Thymus (tissue), 14 donors: ENCODE measurements at places on chromosomes 6 and 20.

GRCh38 chr6:17556014-17556413 lies 44.1 kb upstream of the FAM8A1 start:
- DNase-seq, result no peak

GRCh38 chr20:1636621-1637020 lies 16.8 kb upstream of the SIRPB1 start:
- no peak for DNase-seq

GRCh38 chr6:122845916-122846612 lies 57.0 kb downstream of the SMPDL3A start:
- DNase-seq, result no peak

- DNase-seq, result no peak
Observed at GRCh38 chr6:37742401-37742760, 44.7 kb upstream of the MDGA1 start.

DNA sequence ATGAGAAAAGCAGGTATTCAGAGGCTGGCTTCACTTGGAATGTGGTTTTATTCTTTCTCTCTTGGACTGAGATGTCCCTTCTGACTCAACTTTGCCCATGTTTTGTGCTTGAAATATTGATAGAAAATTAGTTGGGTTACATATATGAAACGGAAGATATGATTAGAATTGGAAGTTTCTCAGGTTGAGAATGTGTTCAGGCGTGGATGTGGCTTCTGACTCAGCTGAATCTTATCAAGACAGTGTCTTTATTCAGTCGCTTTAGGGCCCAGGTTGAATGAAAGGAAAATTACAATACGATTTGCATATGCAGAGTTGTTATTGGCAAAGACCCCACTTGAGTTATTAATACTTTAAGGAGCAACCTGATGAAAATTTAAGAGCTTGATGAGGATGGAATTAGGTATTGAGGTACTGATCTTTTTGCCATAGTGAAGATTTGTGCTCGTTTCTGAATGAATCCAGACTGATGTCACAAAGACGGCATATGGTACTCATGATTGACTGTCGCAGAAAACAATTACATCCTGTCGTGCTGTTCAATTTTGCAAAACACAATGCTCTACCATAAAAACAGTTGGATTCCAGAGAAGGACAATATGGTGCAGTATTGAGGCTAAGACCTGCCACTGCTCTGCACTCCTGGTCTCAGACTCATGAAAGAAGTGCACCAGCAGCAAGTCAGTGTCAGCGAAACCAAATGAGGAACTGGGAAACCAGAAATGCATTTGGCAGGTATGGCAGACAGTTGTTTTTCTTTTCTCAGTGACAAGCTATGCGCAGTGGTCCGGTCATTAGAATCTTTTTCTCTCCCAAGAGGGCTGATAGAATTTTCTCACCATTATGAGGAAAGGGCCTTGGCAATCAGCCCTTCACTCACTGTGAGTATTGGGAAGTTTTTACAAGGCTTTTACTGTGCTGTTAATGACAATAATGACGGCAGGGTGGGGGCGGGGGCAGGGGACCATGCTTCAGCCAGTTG lies 158.3 kb downstream of the DOK5 start:
- no peak for DNase-seq

- no peak for DNase-seq
Observed at GRCh38 chr6:112503091-112503596, 156.0 kb downstream of the RFPL4B start.
